ENCODE measurements at places on chromosomes 13 and 19. TPM values are rescaled to one million over a fixed set of nuclear protein-coding genes. Genes with fewer than 3 reads are reported as not detected.

GFY gene
- not detected for total RNA-seq

PRODH2 gene
- total RNA-seq, result not detected

APOC4 gene
- total RNA-seq, result not detected

MARK4 gene
- total RNA-seq, result 19.1 TPM

SIGLEC5 gene
- total RNA-seq, result not detected

GRCh38 chr19:31450696-31451095 is 101.5 kb upstream of the TSHZ3 start:
- H3K36me3 ChIP-seq, result no peaks in the 10 kb centered on the region
- DNase-seq, result no peak
- H3K27ac ChIP-seq, result no peak overlapping the region
- peaks cover 10% of the 10 kb centered on the region for H3K27me3 ChIP-seq
- H3K4me1 ChIP-seq, result no peaks in the 10 kb centered on the region
- H3K4me3 ChIP-seq, result no peak overlapping the region

DNA sequence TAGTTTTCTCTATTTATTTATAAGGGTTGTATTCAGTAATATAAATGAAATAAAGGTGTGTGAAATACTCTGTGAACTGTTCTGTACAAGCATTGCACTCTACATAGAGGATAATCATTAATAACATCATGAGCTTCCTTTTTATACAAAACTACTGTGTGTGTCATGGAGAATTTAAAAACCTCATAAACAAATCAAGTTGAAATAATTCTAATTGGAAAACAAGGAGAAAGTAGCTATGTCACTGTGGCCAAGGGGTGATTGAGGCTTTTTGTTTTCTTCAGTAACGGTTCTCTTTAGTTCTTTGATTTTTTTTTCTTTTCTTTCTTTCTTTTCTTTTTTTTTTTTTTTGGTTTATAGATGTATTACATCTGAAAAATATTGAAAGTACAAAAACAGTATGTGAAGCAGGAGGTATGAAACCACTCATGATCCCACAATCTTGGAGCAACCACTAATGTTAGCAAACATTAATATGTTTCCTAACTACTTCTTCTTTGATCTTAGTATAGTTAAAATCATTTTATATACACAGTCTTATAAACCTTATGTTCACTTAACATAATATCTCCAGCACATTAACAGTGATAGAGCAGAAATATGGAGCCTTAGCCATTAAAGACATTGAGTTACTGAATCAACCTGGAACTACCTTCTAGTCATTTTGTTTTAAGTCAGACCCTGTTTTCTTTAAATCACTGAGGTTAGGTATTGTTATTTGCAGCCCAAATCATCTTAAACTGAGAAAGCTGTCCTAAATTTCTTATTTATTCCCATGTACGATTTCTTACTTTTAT is 45.4 kb downstream of the WDFY2 start:
- H3K4me1 ChIP-seq, result peaks cover 41% of the 10 kb centered on the region
- no peaks in the 10 kb centered on the region for H3K27me3 ChIP-seq
- H3K4me3 ChIP-seq, result no peak overlapping the region
- no peak for DNase-seq
- no peaks in the 10 kb centered on the region for H3K36me3 ChIP-seq

DNA sequence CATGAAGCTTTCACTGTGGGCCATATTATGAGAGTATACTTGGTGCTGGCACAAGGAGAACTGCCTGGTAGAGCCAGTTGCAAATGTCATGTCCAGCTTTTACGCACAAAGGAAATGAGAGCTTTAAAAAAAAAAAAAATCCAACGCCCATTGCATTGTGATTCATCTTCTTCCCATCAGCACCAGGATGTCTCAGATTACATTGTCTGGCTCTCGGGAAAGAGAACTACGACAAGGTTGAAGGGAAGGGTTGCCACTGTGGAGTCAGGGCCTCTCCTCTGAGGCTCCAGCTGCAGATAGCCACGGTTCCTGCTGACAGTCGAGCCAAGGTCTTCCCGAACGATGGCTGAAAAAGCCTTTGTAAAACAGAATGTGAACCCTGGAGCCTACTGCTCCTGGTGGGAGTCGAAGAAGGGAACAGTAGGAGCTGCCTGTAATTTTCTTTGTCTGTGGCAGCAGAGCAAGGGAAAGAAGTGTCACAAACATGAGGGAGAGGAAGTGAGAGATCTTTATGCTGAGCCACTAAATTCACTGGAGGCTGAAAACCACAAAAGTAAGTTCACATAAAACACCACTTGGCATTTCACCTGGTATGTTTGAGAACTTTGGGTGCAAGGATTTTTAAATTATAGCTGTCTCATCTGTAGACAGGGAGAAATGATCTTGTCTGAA is 704.7 kb downstream of the DIAPH3 start:
- peaks cover 5% of the 10 kb centered on the region for H3K27me3 ChIP-seq
- H3K27ac ChIP-seq, result no peak overlapping the region
- no peaks in the 10 kb centered on the region for H3K4me1 ChIP-seq
- H3K4me3 ChIP-seq, result no peak overlapping the region
- no peaks in the 10 kb centered on the region for H3K36me3 ChIP-seq
- DNase-seq, result no peak

- no peaks in the 10 kb centered on the region for H3K27me3 ChIP-seq
- DNase-seq, result no peak
- no peak overlapping the region for H3K4me3 ChIP-seq
- no peaks in the 10 kb centered on the region for H3K36me3 ChIP-seq
- H3K4me1 ChIP-seq, result no peaks in the 10 kb centered on the region
These were observed 198.4 kb downstream of the GPC5 start for GRCh38 chr13:91596842-91597241.

GRCh38 chr13:71967990-71968389 is 101.0 kb upstream of the DACH1 start:
- no peak overlapping the region for H3K27ac ChIP-seq
- H3K36me3 ChIP-seq, result no peaks in the 10 kb centered on the region
- no peak for DNase-seq
- no peak overlapping the region for H3K4me3 ChIP-seq
- no peaks in the 10 kb centered on the region for H3K4me1 ChIP-seq

- no peaks in the 10 kb centered on the region for H3K27me3 ChIP-seq
- no peak overlapping the region for H3K4me3 ChIP-seq
- H3K36me3 ChIP-seq, result no peaks in the 10 kb centered on the region
- no peak for DNase-seq
These were observed 718.0 kb downstream of the DACH1 start for GRCh38 chr13:71149046-71149445.

DNA sequence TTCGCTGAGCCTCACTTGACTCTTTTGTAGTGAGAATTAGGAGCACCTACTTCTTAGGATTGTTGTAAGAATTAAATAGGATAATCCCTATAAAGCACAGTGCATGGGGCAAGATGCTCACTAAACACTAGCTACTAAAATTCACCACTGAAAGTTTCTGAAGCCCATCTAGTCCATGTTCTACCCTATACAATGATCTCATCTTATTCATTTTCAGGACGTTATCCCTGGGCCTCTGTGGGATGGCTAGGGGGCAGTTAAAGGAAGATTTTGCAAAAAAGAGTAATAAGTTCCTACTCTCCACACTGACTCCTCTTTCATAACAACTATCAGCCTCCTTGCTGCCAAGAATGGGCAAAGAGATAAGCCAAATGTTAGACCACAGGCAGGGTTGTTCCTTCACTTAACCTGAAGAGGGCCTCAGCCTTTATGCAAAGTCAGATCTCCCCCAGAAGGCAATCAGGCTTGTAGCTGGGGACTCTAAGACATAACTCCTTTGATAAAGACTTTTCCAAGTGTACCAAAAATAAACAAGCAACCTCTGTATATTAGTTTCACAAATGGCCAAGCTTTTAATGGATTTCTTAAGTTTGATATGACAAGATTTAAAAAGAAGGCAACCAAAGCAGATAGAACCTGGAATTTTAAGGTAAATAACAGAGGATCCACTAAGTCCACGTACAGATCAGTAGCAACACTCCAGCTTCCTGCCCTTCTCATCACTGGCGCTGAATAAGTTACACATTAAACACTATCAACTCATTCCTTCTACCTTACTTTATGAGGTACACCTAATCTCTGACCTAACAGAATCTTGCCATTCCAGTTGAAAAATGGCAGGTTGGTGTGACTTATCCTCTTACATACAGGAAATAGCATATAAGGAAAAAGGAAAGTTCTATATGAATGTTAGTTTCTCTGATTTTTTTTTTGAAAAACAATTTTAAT is 44.4 kb downstream of the ELF1 start:
- H3K27ac ChIP-seq, result peak overlapping the region; percentile 82
- peak overlapping the region; percentile 45 for H3K4me3 ChIP-seq
- H3K36me3 ChIP-seq, result peaks cover 24% of the 10 kb centered on the region
- H3K27me3 ChIP-seq, result no peaks in the 10 kb centered on the region
- H3K4me1 ChIP-seq, result peaks cover 94% of the 10 kb centered on the region
- DNase-seq, result peak; percentile 51

DNA sequence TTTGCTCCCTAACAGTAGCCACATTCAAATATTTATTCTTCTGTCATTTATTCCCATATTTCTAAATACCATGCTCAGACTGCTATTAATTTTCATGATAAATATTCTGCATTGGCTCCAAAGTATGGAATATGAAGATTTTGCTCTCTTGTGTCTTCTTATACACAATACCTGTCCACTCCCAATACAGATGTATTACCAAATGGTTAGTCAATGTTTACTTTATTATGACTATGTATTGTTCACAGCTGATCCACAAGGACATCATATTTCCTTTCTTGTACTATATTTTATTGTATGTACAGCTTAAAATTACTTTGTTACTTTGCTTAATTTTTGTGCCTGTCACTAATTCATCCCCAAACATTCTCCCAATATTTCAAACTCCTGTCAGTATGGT is 322.3 kb downstream of the OXGR1 start:
- H3K27me3 ChIP-seq, result no peaks in the 10 kb centered on the region
- DNase-seq, result no peak
- no peak overlapping the region for H3K4me3 ChIP-seq
- no peaks in the 10 kb centered on the region for H3K4me1 ChIP-seq
- H3K27ac ChIP-seq, result no peak overlapping the region

- H3K27ac ChIP-seq, result no peak overlapping the region
- DNase-seq, result no peak
- H3K4me1 ChIP-seq, result no peaks in the 10 kb centered on the region
- H3K27me3 ChIP-seq, result no peaks in the 10 kb centered on the region
These were observed 7.4 kb upstream of the TEX29 start for GRCh38 chr13:111312944-111313590.

DNA sequence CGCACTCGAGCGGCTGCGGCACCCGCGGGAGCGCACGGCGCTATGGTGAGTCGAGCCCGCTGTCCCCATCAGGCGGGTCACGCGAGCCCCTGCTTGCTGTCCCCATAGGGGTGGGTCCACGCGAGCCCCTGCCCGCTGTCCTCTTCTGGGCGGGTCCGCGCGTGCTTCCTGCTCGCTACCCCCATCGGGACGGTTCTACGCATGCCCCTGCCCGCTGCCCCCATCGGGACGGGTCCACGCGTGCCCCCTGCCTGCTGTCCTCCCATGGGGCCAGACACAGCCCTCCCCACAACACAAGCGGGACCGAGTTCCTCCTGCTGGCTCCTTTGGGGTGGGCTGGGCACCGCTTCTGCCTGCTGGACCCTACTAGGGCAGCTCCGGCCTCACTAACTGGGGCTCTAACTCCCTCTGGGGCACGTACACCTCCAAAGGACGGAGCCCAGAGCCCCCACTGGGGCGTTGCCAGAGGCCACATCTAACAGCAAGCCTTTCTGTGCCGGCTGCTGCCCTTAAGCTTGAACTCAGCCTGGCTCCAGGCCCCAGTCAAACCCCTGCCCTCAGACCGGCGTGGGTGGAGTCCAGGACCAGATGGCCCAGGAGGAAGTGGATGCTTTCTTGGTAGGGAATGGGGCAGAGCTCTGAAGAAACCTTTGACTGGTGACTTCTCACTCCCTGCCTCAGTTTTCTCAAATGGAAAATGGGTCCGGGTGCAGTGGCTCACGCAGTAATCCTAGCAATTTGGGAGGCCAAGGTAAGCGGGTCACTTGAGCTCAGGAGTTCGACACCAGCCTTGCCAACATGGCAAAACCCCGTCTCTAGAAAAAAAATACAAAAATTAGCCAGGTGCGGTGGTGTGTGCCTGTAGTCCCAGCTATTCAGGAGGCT is 722 bp downstream of the COLGALT1 start:
- peaks cover 21% of the 10 kb centered on the region for H3K4me1 ChIP-seq
- H3K27me3 ChIP-seq, result no peaks in the 10 kb centered on the region
- H3K27ac ChIP-seq, result peak overlapping the region; percentile 63
- H3K4me3 ChIP-seq, result peak overlapping the region; percentile 82
- DNase-seq, result peak; percentile 45
- peaks cover 24% of the 10 kb centered on the region for H3K36me3 ChIP-seq

- H3K27ac ChIP-seq, result no peak overlapping the region
- peaks cover 24% of the 10 kb centered on the region for H3K27me3 ChIP-seq
- H3K36me3 ChIP-seq, result no peaks in the 10 kb centered on the region
- no peak overlapping the region for H3K4me3 ChIP-seq
- no peaks in the 10 kb centered on the region for H3K4me1 ChIP-seq
These were observed 27.7 kb upstream of the NBEA start for GRCh38 chr13:34914416-34914815.

GRCh38 chr19:57282011-57282643 is 1.8 kb downstream of the ZNF460 start:
- no peak overlapping the region for H3K27ac ChIP-seq
- H3K4me1 ChIP-seq, result peaks cover 41% of the 10 kb centered on the region
- DNase-seq, result peak; percentile 66
- H3K27me3 ChIP-seq, result no peaks in the 10 kb centered on the region
- H3K36me3 ChIP-seq, result peaks cover 61% of the 10 kb centered on the region

- H3K36me3 ChIP-seq, result peaks cover 2% of the 10 kb centered on the region
- DNase-seq, result peak; percentile 12
- peaks cover 16% of the 10 kb centered on the region for H3K4me1 ChIP-seq
- peaks cover 50% of the 10 kb centered on the region for H3K27me3 ChIP-seq
- no peak overlapping the region for H3K27ac ChIP-seq
These were observed 519 bp downstream of the PTPRS start for GRCh38 chr19:5339950-5340636.

GRCh38 chr13:49533011-49533410 is 37.3 kb downstream of the PHF11 start:
- H3K4me3 ChIP-seq, result no peak overlapping the region
- no peak for DNase-seq
- peaks cover 21% of the 10 kb centered on the region for H3K36me3 ChIP-seq
- H3K27ac ChIP-seq, result no peak overlapping the region
- H3K4me1 ChIP-seq, result peaks cover 9% of the 10 kb centered on the region

GRCh38 chr13:71290963-71291841 is 575.8 kb downstream of the DACH1 start:
- peaks cover 14% of the 10 kb centered on the region for H3K4me1 ChIP-seq
- peak overlapping the region; percentile 82 for H3K27ac ChIP-seq
- peaks cover 2% of the 10 kb centered on the region for H3K27me3 ChIP-seq
- H3K4me3 ChIP-seq, result peak overlapping the region; percentile 59
- DNase-seq, result peak; percentile 47
